ENCODE measurements at places on chromosomes 3 and 15.

DNA sequence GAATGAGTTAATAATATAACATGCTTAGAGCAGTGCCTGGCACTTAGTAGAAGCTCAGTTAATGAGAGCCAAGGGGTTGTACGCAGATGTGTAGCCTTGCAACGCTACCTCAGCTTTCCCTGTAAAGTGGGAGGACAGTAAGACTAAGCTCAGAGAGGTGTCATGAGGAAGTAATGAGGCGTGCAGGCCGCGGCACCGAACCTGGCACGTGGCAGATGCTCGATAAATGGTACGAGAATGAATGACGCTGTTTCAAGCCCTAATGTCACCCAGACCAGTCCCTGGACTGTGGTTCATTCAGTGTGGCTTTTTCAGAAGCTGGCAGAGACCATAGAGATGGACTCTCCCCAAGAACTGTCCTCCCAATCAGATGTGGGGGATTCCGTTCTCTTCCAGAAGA lies 21.2 kb downstream of the GRIP2 start:
- DNase-seq = no peak

DNA sequence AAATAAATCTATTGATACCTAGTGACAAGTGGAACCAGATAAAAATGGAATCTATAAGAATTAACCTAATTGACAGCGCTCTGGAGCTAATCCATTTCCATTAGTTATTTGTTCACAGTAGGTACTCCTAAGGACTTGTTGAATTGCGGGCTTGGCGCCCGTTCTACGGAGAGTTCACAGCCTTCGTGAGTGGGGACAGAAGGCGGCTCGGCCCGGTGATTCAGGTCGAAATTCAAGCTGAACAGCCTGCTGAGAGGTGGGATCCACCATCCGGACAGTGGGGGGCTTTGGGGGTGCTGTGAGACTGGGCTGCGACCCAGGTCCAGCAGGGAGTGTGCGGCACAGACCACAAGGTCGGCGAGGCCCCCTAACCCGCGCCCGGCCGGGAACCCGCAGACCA lies 779 bp upstream of the CTNNB1 start:
- DNase-seq = peak; percentile 9

- no peak for DNase-seq
These were observed 142.7 kb downstream of the ULK4 start for GRCh38 chr3:41819236-41819635.

DNA sequence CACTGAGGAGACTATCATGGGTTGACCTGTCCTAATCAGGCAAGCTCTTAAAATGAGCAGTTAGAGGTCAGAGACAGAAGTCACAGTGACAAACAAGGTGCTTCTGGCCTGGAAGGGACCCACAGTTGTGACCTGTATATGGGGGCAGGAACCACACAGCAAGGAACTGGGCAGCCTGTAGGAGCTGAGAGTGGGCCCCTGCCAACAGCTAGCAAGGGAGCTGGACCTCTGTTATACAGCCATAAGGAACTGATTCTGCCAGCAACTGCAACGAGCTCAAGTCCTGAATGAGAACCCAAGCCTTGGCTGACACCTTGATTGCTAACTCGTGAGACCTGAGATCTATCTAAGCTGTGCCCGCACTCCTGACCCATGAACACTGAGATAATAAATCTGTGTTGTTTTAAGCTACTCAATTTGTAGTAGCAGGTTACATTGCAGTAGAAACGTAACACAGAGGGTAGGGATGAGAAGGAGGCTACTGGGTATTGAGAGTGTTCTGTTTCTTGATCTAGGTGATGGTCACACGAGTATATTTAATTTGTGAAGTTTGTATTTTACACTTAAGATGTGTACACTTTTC lies 44.5 kb upstream of the MAGI1 start:
- DNase-seq = no peak

DNA sequence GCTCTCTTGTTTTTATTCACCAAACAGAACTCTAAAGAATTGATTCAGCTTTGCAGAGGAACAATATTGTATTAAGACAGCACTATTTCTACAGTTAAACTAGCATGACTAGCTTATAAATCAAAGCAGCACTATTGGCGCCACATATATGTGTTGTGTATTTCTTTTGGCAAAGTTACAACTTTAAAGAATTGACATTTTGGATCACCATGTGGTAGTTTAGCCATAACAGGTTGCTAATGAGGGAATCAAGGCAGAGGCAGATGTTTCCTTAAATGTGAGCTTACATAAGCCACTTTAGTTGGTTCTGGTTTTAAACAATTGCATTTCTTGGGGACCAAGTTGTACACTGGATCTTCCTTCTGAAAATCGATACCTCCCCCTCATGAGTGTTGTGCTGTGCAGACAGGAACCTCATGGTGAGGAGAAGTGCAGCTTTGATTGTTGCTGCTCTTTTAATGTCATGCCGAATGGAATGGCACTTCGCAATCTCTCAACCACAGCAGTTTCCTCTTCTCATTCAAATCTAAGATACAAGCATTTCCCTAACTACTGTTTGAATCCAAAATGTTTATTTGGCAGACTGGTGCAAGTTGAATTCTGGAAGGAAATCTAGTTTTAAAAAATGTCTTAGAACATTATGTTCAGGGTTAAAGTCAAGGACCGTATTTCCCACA lies 151.2 kb downstream of the MYRIP start:
- no peak for DNase-seq

- DNase-seq = no peak
These were observed 5.7 kb upstream of the FBLN2 start for GRCh38 chr3:13543253-13543652.

- DNase-seq = no peak
These were observed 64.7 kb downstream of the STARD9 start for GRCh38 chr15:42640109-42640508.

- DNase-seq = no peak
These were observed 140.6 kb upstream of the TBC1D5 start for GRCh38 chr3:17882981-17883380.

DNA sequence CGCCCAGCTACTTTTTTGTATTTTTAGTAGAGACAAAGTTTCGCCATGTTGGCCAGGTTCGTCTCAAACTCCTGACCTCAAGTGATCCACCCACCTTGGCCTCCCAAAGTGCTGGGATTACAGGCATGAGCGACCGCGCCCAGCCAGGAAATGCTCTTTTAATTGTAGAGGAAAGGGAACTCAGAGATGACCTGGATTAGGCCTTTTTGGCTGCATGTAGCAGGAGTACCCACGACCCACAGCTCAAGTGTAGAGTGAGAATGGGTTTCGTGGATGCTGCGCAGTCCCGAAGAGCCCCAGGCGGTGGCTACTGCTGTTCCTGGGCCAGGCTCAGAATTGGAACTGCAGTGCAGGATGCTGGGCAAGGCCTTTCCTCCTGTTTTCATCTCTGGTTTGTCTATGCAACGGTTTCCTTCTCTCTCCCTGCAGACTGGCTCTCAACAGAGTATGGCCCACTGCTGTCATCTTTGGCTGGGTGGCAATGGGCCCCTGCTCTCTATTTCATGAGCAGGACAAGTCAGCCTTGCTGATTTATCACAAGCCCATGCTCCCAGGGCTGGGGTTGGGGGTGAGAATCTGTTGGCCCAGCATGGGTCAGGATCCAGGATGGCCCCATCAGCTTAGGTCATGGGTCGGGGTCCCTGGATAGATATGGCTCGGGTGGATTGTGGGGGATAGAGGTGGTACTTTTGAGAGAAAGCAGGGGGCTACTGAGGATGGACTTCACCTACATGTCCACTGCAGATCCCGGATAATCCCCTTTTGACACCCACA lies 51.2 kb downstream of the GASK1A start:
- DNase-seq = no peak

DNA sequence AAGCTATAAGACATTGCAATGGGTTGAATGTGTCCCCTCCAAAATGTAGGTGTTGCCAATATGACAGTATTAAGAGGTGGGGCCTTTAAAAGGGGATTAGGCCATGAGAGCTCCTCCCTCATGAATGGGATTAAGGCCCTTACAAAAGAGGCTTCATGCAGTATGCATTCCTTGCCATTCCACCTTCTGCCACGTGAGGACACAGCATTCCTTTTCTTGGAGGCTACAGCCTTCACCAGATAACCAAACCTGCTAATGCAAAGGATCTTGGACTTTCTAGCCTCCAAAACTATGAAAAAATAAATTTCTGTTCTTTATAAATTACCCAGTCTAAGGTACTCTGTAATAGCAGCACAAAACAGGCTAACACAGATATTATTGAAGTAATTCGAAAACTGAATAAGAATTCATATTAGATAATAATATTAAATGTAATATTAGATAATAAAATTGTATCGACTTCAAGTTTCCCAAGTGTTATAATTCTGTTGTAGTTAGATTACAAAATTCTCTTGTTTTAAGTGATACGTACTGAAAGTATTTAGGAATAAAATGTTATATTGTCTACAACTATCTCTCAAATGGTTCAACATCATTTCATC lies 29.4 kb upstream of the ATP8B4 start:
- DNase-seq = no peak

DNA sequence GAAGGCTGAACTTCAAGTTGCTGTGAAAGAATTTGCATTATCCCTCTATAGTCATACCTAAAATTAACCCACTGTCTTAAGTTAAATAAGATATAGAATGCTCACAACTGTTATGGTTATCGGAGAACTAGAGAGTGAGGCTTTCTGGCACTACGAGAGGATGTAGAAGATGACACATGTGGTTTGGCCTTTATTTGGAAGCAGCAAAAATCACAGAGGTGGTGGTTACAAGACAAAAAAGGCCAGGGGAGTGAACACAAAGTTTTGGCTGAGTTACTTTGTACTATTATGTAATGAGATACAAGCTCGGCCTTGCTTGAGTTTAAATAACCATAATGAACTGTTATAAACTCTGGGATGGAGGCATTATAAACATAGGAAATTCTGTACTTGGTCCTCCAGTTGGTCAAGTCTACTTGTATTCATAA lies 78.3 kb upstream of the ICE2 start:
- no peak for DNase-seq

DNA sequence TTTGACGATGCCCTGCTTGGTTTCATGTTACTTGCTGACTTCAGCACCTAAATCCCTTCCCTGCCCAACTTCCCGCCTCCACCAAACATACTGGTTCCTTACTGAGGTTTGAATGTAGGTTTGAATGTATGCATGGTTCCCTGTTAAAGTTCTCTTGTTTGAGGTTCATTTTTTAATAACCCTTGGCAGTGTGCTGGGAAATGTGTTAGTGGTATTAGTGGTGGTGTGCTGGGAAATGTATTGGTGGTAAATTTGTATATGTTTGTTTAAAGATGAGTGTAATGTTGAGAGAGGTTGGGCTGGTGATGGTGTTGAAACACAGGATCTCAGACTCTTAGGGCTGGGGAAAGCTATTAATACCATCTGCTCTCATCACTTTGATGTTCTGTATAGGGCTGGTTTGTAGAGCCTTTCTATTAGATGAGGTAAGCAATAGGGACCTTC lies 392.7 kb downstream of the PTPRG start:
- DNase-seq = no peak

GRCh38 chr15:44137750-44138149 lies 57.3 kb downstream of the FRMD5 start:
- DNase-seq = no peak

- peak; percentile 22 for DNase-seq
These were observed 352.4 kb upstream of the ARHGEF26 start for GRCh38 chr3:153768561-153769469.

GRCh38 chr15:45456212-45457106 lies 66.1 kb downstream of the SLC30A4 start:
- no peak for DNase-seq

- DNase-seq = no peak
These were observed 57.4 kb upstream of the DIPK2A start for GRCh38 chr3:143914257-143914656.

- DNase-seq = no peak
These were observed 159.1 kb upstream of the NANOGP8 start for GRCh38 chr15:35244227-35244626.

- no peak for DNase-seq
These were observed 46.8 kb upstream of the VPS8 start for GRCh38 chr3:184765047-184765729.

- DNase-seq = no peak
These were observed 78.9 kb downstream of the ESYT3 start for GRCh38 chr3:138513090-138513843.

DNA sequence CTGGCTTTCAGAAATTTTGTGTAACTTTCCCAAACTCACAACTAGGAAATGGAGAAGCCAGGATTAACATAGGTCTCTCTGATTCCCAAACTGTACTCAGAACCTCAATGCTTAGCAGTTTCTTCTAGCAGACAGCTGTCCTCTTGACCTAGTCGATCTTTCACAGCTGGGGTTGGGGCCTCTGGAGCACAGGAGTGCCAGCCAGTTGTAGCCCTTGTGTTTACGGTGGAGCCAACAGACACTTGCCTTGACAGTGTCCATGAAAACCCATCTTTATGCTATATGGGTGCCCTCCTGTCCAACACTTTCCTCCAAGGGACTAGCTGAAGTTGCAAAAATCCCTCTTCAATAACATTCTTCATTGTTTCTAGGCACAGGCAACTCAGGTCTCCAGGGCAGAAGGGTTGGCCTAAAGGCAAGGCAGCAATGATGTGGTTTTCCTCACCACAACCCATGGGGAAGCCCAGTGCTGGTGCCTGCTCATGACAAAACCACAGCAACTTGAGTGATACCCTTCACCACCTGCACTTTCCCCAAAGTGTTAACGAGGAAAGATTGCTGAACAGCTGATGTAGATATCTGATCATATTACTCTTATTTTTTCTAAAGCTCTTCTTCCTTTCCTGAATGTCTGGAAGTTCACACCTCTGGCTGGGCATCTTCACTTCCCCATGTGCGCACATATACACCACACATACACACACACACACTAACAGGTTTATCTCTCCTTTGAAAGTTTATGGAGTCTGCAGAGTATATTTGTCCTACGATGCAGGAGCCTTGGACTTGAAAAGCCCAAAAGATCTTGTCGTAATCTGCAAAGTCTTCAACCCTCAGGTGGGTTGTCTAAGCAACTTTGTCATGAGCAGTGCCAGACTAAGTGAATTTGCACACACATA lies 11.0 kb upstream of the KNG1 start:
- DNase-seq = peak; percentile 34

DNA sequence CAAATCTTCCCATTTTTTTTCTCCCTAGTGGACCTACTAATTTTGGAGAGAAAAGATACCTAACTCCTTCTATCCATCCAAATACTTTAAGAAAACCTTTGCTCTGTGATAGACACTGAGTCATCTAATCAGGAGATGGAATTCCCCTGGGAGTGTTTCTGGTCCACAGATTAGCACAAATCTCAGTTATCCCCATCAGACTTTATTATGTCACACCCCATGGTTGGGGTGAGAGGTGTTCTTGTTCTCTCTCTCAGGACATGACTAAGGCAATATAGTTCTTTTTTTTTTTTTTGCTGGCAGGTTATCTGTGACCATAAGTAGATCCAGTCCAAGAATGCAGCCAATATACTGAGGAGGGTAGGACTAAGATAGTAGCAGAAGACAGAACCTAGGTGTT lies 15.8 kb downstream of the SLC9A9 start:
- no peak for DNase-seq

DNA sequence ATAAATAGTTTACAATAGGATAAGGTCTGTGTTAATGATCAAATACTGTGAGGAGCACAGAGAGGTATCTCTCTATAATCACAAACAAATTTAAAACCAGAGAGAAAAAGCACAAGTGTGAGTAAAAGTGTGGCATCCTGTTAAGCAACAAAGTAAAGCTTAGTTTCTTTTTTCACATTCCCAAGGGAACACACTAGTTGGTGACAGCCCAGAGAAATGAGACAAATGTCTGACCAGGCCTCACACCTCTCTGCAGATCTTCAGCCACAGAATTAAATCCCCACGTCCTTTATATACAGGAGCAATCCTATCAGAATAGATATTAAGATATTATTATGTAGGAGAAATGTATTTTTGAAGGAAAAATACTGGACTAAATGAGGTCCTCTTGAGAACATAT lies 2.7 kb downstream of the FBN1 start:
- DNase-seq = no peak

GRCh38 chr3:195172039-195172684 lies 98.8 kb downstream of the XXYLT1 start:
- DNase-seq = no peak

- DNase-seq = no peak
These were observed 98.6 kb upstream of the ARHGEF26 start for GRCh38 chr3:154022606-154023005.

Data from thymus (tissue), 14 donors.